Esophagus mucosa (tissue), 1 donor: ENCODE measurements at places on chromosomes 3 and 15.

DNA sequence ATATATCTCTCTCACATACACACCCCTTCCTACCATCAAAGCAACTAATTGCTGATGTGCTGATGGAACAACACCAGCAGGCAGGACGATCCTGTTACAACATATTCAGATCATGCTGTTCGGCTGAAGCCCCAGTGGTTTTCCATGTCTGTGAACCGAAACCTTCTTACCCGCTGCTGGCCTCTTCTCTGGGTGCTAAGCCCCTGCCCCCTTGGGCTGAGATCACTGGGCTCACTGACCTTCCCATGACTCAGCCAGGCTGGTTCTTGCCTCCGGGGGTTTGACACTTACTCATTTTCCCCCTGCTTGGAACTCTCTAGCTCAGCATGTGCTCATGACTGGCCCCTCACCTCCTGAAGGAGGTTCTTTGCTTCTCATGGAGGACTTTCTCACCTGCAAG is 122.0 kb upstream of the RGMA start:
- ATAC-seq: peak; percentile 57

- ATAC-seq: no peak
These were observed 945.1 kb downstream of the IGSF11 start for GRCh38 chr3:118089563-118089962.

- ATAC-seq: peak; percentile 88
These were observed 43.0 kb upstream of the ABI3BP start for GRCh38 chr3:101036213-101036618.

GRCh38 chr3:128402998-128403397 is 63.7 kb downstream of the DNAJB8 start:
- no peak for ATAC-seq

- ATAC-seq: no peak
These were observed 245.2 kb downstream of the EFHB start for GRCh38 chr3:19688767-19689166.

- no peak for ATAC-seq
These were observed 10.3 kb downstream of the NCBP2 start for GRCh38 chr3:196931828-196932587.
